ENCODE measurements at places on chromosomes 3 and 15. TPM values are rescaled to one million over a fixed set of nuclear protein-coding genes. Genes with fewer than 3 reads are reported as not detected.

The BNC1 gene
- total RNA-seq, result 14.4 TPM

The COPB2 gene
- total RNA-seq, result 140 TPM

The TGFBR2 gene
- total RNA-seq, result 68.7 TPM

DNA sequence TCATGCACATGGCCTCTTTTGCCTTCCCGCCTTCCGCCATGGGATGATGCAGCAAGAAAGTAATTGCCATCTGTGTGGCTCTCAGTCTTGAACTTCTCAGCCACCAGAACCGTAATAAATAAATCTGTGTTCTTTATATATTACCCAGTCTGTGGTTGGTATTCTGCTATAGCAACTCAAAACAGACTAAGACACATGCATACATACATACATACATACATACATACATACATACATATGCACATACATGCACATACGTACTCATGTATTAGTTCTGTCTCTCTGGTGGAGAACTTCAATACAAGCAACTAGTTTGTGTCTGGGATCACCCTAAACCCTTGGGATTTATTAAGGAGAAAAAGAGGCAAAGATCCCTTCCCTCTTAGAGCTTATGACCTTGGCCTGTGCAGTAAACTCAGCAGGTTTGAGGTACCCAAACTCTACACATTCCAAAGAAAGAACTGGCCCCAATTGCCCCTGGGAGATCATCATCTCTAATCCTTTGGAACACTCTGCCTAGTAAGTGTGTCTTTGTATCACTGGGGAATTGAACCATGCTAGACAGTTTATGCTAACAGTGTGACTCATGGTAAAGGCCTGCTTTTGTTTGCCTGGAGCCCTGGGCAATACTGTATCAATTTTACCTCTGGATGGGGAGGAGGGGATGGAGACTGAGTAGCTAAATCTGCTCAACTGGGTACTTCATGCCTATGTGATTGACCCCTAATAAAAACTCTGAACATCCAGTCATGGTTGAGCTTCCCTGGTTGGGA lies 115.6 kb upstream of the LMCD1 start:
- no peak for DNase-seq
- no peaks in the 10 kb centered on the region for H3K27me3 ChIP-seq
- no peak overlapping the region for H3K27ac ChIP-seq
- no peak overlapping the region for H3K4me3 ChIP-seq
- H3K4me1 ChIP-seq, result no peaks in the 10 kb centered on the region

- no peaks in the 10 kb centered on the region for H3K27me3 ChIP-seq
- DNase-seq, result no peak
- H3K4me1 ChIP-seq, result peaks cover 7% of the 10 kb centered on the region
- no peak overlapping the region for H3K27ac ChIP-seq
- no peak overlapping the region for H3K4me3 ChIP-seq
Measured at GRCh38 chr3:106115557-106115956, 246.7 kb upstream of the CBLB start.

DNA sequence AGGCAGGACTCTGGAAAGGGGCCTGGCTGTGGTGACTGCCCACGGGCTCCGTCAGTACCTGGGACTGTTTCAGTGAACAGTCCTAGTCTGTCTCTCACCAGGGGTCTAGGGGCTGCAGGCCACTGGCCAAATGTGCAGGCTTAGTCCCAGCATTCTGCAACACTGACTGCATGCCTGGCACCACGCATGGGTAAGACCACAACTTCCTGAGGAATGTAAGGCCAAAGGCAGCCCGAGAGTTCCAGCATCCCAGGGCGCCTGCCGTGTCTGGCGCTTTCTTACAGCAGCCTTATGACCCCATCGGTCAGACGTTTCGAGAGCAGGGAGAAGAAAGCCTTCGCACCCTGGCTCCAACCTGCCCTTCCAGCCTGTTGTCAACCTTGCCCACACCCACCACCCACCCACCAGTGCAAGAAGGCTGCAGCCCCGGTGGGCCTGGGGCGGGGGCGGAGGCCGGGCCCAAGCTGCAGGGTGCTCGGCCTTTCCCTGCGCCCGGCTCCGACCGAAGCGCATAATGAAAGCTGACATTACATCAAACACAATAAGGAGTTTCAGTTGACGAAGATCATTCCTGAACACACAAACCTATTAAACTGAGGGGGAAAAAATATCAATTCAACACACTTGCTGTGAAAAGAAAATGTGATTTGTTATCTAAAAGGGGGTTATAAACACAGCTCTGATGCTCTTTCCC lies 29.5 kb upstream of the TMEM115 start:
- H3K4me3 ChIP-seq, result no peak overlapping the region
- peaks cover 2% of the 10 kb centered on the region for H3K27me3 ChIP-seq
- peaks cover 6% of the 10 kb centered on the region for H3K4me1 ChIP-seq
- H3K27ac ChIP-seq, result no peak overlapping the region
- no peak for DNase-seq

DNA sequence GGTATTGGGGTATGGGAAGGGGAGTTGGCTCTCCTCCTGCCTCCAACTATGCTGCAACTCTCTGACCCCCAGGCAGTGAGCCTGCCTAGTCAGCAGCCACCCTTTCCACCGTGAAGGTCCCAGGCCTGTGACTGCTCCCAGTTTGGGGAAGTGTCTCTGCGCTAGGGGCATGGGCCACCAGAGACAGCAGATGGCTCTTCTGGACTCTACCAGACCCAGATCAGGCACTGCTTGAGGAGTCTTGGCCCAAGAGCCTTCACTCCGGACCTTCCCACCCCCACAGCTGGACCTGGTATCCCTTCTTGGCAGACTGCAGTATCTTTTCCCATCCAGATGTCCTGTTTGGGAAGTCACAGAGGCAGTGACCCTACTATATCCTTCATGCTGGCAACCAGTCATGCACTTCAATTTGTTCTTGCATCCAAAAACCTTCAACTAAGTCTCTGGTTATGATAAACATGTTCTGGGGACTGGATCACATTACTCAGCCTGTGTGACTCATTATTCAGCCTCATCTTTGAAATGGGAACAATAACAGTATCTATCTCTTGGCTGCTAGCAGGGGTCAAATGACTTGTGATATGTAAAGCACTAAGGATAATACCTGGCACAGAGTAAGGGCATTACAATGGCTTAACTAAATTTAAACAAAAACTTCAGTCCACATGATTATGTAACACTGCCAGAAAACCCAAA lies 62.7 kb downstream of the POMGNT2 start:
- no peak overlapping the region for H3K4me3 ChIP-seq
- H3K27ac ChIP-seq, result no peak overlapping the region
- H3K36me3 ChIP-seq, result peaks cover 28% of the 10 kb centered on the region
- no peak for DNase-seq

GRCh38 chr3:140351466-140351865 lies 326.4 kb upstream of the TRIM42 start:
- H3K27me3 ChIP-seq, result no peaks in the 10 kb centered on the region
- no peak overlapping the region for H3K4me3 ChIP-seq
- H3K4me1 ChIP-seq, result peaks cover 2% of the 10 kb centered on the region

DNA sequence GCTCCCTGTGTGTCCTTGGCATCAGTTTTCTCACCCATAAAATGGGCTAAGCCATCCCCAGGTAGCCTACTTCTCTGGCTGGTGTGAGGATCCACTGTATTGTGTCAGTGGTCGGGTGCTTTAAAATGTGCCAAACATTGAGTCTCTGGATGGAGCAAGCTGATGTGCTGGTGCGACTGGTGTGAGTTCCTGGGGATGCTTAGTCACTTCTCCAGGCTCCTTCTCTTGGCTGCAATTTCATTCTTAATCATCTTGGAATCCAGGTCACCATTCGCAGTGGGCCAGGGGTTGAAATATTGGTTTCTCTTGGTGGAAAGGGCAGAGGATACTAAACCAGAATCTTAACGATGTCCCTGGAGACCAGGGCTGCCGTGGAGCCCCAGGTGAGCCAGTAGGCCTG lies 29.3 kb downstream of the SCN5A start:
- H3K27me3 ChIP-seq, result peaks cover 3% of the 10 kb centered on the region
- no peak for DNase-seq
- H3K4me1 ChIP-seq, result peaks cover 5% of the 10 kb centered on the region

DNA sequence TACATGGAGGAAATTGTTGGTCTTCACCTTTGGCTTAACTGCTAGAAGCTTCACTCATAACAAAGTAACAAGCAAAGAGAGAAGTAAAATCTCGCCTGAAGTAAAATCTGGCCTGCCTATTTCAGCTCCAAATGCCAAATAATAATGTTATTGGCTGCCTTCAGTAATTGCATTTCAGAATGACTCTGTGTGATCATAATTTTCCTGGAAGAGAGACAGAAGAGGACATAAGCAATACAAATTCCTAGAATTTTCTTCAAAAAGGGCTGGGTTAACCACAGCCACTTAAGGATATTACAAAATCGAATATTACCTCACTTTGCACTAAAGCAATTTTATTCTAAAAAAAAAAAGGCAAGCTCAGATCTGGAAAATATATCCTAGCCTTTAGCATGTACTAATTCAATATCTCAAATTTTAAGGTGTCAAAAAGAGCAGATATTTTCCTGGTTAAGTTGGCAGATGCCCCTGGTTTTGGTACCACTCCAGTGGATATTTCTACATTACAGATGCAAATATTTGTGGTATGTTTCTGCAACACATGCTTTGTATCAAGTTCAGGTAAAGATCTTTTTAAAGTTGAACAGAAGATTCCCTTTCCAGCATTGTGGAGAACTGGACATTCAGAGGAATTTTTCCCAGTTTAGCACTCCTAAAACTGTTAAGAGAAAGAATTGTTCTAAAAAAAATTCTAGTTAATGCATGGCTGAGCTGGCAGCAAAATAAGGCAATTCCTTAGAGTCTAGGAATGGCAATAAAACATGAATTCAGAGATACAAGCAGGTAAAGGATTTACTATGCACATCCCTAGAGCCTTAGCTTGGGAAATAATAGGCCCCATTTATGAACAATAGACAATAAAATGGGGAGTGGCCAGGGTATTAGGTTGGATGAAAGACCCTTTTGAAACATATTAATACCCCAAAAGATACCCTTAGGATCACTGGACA lies 116.7 kb downstream of the STAC start:
- no peak overlapping the region for H3K27ac ChIP-seq
- no peaks in the 10 kb centered on the region for H3K27me3 ChIP-seq
- DNase-seq, result no peak
- H3K36me3 ChIP-seq, result no peaks in the 10 kb centered on the region
- no peak overlapping the region for H3K4me3 ChIP-seq

All from endothelial cell (in vitro differentiated cells).